ENCODE measurements at places on chromosomes 13 and 19. TPM values are rescaled to one million over a fixed set of nuclear protein-coding genes. Genes with fewer than 3 reads are reported as not detected.

DNA sequence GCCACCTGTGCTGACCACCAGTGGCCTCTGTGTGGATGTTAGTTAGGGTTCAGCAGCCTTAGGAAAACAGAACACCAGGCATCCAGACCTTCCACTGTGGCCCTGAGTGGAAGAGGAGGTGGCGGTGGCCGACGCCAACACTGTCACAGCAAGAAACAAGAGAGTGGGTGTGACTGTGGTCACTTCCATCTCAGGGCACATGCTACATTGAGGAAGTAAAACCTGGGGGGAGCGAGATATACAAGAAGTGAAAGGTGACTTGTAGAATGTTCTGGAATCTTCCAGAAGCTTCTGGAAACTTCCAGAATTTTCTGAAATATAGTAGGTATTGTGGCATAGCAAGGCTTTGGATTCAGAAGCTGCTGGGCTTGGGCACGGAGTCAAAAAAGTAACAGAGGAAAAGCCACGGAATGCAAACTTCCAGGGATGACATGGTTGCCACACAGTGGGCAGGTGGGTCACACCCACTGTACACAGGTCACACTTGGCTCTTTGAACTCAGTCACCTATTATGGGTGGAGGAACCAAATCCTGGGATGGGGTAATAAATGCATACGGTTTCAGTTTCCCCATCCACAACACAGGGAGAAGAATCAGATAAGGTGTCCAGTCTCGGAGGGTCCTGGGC lies 24.3 kb downstream of the GNG7 start:
- no peaks in the 10 kb centered on the region for H3K36me3 ChIP-seq
- H3K27me3 ChIP-seq, result no peaks in the 10 kb centered on the region
- H3K4me3 ChIP-seq, result no peak overlapping the region
- no peaks in the 10 kb centered on the region for H3K4me1 ChIP-seq
- no peak overlapping the region for H3K27ac ChIP-seq

- H3K27me3 ChIP-seq, result no peaks in the 10 kb centered on the region
- peaks cover 20% of the 10 kb centered on the region for H3K4me1 ChIP-seq
- no peaks in the 10 kb centered on the region for H3K36me3 ChIP-seq
- H3K27ac ChIP-seq, result no peak overlapping the region
- no peak for DNase-seq
These were observed 8.3 kb downstream of the LSR start for GRCh38 chr19:35257113-35257461.

ATP7B gene
- total RNA-seq, result 5.7 TPM

DNA sequence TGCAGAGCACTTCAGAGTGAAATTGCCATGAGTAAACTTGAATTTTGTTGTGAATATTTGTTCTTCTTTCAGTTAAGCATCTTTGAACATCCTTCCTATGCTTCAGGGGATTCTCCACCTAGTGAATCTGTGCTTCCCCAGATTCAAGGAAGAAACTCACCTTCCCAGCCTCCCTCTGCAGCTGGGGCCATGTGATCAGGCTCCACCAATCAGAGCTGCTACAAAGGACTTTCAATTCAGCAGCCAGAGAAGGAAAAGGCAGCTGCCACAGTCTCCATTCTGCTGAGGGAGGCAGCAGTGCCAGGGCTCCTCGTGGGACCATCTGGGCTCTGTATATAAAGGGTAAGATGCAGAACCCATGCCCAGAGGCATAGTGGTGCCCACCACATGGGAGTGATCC lies 89.7 kb upstream of the SIAH3 start:
- no peaks in the 10 kb centered on the region for H3K36me3 ChIP-seq
- no peaks in the 10 kb centered on the region for H3K27me3 ChIP-seq
- H3K4me1 ChIP-seq, result no peaks in the 10 kb centered on the region
- H3K27ac ChIP-seq, result no peak overlapping the region

Data from body of pancreas (tissue), 4 donors.